ENCODE measurements at places on chromosomes 1 and 21. TPM values are rescaled to one million over a fixed set of nuclear protein-coding genes. Genes with fewer than 3 reads are reported as not detected.

The ASPM gene
- total RNA-seq: 0.13 TPM

The SPRR4 gene
- total RNA-seq: not detected

The LCE1C gene
- total RNA-seq: not detected

GRCh38 chr1:243980471-243980870 lies 70.6 kb upstream of the ZBTB18 start:
- DNase-seq: no peak
- H3K4me1 ChIP-seq: no peaks in the 10 kb centered on the region
- no peaks in the 10 kb centered on the region for H3K36me3 ChIP-seq
- H3K4me3 ChIP-seq: no peak overlapping the region
- no peaks in the 10 kb centered on the region for H3K27me3 ChIP-seq
- H3K27ac ChIP-seq: no peak overlapping the region

Measured in esophagus muscularis mucosa (tissue), 4 donors.